Right ventricle myocardium inferior (tissue), 1 donor: ENCODE measurements at places on chromosomes 4 and X. TPM values are rescaled to one million over a fixed set of nuclear protein-coding genes. Genes with fewer than 3 reads are reported as not detected.

DNA sequence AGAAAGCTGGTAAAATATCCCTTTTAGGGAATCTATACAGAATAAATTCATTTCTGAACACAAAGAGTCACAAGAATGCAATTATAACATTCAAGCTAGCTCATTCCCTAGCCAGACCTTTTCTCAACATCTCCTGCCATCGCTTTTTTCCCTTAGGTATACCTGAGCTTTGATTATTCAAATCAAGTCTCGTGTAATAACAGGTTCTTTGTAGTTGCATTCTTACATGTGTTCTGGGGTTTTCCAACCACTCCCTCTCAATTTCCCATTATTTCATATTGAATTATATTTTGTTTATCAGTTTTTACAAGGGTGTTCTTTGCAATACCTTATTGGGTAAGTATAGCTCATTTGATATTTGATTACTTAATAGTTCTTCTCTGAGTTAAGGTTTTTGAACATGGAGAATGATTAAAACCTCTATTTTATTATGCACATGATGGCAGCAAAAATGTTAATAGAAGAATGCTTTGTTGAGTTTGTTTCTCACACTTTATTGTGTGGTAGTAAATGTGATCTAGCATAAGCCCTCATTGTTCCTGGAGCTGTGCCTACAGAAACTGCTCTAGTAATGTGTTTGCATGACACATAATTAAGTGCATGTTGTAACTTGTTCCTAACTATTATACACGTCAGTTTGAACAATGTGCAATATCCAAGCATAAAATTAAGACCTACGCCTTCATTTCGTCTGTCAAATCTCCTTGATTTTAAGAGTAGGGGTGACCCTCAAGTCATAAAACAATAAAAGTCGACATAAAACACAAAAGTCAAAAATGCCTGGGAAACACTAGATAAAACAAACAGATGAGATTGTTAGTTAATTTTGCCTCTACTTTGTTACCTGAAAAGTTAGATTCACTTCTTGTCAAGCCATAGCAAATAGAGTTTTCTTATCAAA is 124.0 kb upstream of the POF1B start:
- no peak for DNase-seq

DNA sequence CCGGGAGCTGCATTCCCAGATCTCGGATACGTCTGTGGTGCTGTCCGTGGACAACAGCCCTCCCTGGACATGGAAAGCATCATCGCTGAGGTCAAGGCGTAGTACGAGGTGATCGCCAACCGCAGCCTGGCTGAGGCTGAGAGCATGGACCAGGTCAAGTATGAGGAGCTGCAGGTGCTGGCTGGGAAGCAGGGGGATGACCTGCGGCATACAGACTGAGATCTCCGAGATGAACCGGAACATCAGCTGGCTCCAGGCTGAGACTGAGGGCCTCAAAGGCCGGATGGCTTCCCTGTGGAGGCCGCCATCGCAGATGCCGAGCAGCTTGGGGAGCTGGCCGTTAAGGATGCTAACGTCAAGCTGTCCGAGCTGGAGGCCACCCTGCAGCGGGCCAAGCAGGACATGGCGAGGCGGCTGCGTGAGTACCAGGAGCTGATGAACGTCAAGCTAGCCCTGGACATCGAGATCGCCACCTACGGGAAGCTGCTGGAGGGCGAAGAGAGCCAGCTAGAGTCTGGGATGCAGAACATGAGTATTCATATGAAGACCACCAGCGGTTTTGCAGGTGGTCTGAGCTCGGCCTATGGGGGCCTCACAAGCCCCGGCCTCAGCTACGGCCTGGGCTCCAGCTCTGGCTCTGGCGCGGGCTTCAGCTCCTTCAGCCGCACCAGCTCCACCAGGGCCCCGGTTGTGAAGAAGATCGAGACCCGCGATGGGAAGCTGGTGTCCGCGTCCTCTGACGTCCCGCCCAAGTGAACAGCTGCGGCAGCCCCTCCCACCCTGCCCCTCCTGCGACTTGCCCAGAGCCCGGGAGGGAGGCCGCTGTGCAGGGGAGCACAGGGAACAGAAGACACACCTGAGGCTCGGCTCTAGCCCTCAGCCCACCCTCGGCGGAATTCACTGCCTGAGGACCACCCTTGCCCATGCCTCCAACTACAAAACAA is 29.4 kb upstream of the GABRA3 start:
- DNase-seq = no peak

- no peak for DNase-seq
Measured at GRCh38 chr4:46505131-46505530, 115.2 kb upstream of the GABRA2 start.

- no peak for DNase-seq
Measured at GRCh38 chrX:3529466-3530010, 183.1 kb upstream of the MXRA5 start.

GRCh38 chrX:125289920-125290319 is 29.8 kb upstream of the TEX13C start:
- no peak for DNase-seq

- DNase-seq = no peak
Measured at GRCh38 chr4:180418819-180419531, 1824.2 kb upstream of the TENM3 start.

DNA sequence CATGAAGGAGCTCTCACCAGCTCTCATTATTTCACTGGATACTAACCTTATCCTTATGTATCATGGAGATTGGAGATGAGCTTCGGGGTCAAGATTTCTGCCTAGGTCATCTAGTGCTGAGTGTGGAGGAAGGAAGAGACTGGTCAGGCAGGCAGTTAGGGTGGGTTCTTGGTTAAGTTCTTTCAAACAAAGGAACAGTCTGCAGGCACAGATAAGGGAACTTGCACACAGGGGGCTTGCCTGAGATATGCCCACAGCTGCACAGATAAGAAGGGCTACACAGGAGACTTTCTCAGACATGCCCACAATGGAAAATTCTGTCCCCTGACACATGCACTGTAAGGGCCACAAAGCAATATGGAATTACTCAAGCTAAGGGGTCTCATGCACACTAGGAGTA is 904.1 kb downstream of the NLGN4X start:
- DNase-seq = no peak

GRCh38 chrX:27751976-27752375 is 55.8 kb upstream of the MAGEB10 start:
- no peak for DNase-seq

DNA sequence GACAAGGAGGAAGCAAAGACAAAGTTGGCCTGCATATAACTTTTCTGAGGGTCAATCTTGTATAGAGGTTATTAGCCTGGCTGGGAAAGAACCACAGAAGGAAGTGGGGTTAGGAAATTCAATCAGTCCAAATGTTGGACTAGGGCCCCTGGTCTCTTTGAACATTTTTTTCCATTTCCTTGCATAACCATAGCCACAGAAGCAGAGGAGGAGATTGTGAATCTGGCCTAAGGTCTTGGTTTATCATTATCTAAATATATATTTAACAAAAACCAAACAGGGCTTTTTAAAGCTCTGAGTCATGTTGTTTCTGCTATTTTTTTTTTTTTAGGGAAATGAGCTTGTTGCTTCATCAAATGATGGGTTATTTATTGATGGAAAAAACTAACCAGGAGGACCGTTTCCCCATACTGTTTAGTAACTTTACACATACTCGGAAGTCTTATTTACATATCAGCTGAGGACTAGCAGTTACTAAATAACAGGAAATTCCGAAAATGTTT is 97.7 kb upstream of the ACSL4 start:
- DNase-seq = no peak

- DNase-seq = no peak
Measured at GRCh38 chr4:180059216-180059881, 2183.9 kb upstream of the TENM3 start.

- no peak for DNase-seq
Measured at GRCh38 chr4:156084373-156084772, 130.7 kb upstream of the CTSO start.

GRCh38 chr4:76689145-76689817 is 208.7 kb downstream of the SOWAHB start:
- DNase-seq = peak; percentile 69

RP2 gene
- 3.8 TPM for total RNA-seq

PLAC8 gene
- total RNA-seq = 2.2 TPM

SOWAHB gene
- not detected for total RNA-seq

PAGE2B gene
- not detected for total RNA-seq

FRMD7 gene
- total RNA-seq = not detected

FHIP1A gene
- 18.5 TPM for total RNA-seq
